Neural crest cell (in vitro differentiated cells): ENCODE measurements at places on chromosomes 12 and 14. TPM values are rescaled to one million over a fixed set of nuclear protein-coding genes. Genes with fewer than 3 reads are reported as not detected.

Gene SLCO1B1
- 0.21 TPM in 1 of 2 replicates, not detected in the other for total RNA-seq

Gene ADAM20
- 0.23 and 0.37 TPM in 2 replicates for total RNA-seq

Gene ZNF385A
- total RNA-seq: 20.3 and 20.8 TPM in 2 replicates

DNA sequence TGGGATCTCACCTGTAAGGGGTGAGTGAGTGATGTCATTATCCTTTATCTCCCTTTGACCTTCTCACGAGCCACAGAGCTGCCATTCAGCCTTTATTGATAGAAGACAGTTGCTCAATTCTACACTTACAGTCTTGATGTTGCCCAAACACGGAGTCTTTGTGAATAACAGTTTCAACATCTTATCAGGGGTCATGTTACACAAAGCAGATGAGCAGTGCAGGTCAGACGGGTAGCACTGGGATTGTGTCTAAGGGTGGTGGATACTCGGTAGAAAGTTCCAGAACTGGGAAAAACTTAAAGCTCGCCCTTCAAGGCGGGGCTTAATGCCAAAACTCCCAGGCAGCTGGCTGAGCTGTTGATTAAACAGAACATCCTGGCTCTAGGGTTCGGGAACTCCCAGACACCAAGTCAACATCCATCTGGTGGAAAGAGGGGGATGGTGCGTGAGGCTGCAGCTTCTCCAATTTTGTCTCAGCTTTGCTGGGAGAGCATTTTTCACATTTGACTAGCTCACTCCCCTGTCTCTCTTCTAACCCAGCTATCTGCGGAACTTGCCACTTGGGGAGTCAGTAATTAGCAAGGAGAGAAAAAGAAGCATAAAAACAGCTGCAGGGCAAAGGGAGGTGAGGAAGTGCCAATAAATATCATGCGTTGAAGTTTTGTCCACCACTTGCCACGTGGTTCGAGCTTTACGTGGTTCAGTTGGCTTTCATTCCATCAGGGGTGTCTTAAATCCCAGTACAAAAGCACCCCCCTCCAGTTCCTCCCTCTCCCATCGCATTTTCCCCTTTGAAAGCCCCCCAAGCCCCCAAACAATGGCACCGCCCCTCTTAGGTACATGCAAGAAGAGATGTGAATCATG is 31.0 kb downstream of the FOXN4 start:
- DNase-seq: no peak

DNA sequence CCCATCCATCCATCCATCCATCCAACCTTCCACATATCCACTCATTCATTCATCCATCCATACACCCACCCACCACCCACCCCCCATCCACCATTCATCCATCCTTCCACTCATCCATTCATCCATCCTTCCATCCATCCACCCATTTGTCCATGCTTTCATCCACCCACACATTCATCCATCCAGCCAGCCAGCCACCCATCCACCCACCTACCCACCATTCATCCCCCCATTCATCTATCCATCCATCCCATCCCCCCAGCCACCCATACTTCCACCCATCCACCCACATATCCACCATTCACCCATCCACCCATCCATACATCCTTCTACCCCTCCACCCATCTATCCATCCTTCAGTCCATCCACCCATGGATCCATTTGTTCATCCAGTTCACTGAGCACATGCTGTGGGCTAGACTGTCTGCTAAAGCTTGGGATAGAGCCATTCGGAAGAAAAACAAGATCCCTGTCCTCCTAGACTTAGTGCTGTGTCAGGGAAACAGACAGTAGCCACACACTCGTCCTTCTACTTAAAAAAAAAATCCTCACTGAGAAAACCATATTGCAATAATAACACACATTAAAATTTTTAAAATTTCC is 377.5 kb downstream of the ADGRD1 start:
- no peak for DNase-seq

Gene SLC22A17
- total RNA-seq: 39.4 and 42.4 TPM in 2 replicates

DNA sequence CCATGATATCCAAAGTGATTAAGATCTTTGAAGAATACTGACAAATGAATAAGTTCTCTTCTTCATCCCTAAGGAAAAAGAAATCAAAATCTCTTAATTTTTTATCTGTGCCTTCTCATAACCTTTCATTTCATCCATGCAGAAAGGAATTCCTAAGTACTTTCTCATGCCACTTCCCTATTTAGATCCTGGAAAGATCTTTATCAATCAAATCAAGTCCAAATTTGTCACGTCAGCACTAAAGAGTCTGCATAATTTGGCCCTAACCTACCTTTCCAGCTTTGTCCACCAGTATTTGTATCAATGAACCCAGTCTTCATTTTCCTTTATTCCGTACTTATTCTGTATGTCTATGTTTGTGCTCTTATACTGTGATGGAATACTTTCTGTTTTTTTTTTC is 41.2 kb downstream of the VEZT start:
- no peak for DNase-seq

Gene NGB
- total RNA-seq: not detected in 2 replicates

- no peak for DNase-seq
Measured at GRCh38 chr12:20125276-20125798, 243.0 kb upstream of the PDE3A start.

DNA sequence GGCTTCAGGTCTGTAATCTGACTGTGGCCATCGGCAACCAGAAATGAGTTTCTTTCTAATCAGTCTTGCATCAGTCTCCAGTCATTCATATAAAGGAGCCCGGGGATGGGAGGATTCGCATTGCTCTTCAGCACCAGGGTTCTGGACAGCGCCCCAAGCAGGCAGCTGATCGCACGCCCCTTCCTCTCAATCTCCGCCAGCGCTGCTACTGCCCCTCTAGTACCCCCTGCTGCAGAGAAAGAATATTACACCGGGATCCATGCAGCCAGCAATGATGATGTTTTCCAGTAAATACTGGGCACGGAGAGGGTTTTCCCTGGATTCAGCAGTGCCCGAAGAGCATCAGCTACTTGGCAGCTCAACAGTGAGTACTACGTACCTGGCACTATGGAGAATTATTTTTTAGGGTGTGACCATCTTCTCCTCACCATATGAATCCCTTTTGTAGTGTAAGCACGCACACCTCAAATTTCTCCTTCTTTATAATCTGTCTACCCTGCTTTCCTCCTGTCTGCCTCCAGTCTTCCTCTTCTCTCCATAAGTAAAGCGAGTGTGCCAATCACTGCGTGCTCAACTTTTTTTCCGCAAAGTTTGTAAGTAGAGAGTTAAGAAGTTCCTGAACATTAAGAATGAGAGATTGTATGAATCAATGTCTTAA is at the start of gene TPH2:
Gene TPH2, plus strand, starts transcription at position 118 of the 658 bp plus-strand sequence. Its CDS starts 142 bp downstream, at position 260.
- peak; percentile 90 for DNase-seq

GRCh38 chr12:97561619-97562290 is 99.2 kb downstream of the RMST start:
- DNase-seq: no peak

- DNase-seq: no peak
Measured at GRCh38 chr12:75944097-75944904, 87.3 kb downstream of the PHLDA1 start.

Gene CFAP73
- total RNA-seq: not detected in 2 replicates

Gene B3GNT4
- 0.19 and 0.41 TPM in 2 replicates for total RNA-seq

- no peak for DNase-seq
Measured at GRCh38 chr14:87030197-87030596, 962.8 kb downstream of the GALC start.

DNA sequence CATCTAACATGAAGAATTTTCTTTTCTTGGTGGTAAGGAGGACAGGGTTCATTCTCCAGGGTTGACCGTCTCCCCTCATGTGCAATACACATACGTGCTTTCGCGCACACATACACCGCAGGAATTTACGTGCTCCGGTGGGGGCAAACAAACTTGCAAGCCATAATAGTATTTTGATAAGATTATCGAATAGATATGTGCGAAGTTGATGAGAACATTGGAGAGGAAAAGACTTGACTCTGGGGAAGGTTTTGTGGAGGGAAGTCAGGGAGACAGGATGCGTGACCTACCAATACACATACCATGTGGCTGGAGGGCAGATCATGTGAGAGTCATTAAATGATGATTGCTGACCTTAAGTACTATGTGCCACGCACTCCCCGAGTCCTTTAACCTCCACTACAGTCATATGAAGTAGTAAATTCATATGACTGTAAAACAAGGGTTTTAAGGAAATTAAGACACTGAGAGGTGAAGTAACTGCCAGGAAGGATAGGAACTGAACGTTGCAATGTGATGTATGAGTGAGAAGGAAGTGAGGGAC is 921 bp downstream of the RAD51B start:
- no peak for DNase-seq

- no peak for DNase-seq
Measured at GRCh38 chr12:3294481-3294911, 196.5 kb upstream of the PRMT8 start.
